ENCODE measurements at places on chromosomes 1 and 21.

- DNase-seq = no peak
These were observed 200.6 kb downstream of the DUSP10 start for GRCh38 chr1:221541296-221541695.

DNA sequence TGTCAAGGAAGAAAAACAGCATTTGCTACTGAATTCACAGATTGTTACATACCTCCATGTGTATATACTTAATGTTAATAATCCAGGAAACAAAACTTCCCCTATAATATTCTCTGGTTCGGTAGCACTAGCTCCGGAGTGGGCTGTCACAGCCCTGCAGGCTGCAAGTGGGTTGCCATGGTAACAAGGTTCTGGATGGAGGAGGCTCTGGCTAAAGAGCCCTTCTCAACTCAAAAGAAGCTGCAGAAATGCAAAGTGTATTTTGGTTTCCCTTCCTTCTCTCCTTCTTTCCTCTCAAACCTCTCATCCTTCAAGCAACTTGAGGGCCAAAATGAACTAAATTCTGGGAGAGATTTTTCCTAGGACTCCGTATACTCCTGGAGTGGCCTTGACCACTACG is 45.2 kb downstream of the ASTN1 start:
- DNase-seq = no peak

DNA sequence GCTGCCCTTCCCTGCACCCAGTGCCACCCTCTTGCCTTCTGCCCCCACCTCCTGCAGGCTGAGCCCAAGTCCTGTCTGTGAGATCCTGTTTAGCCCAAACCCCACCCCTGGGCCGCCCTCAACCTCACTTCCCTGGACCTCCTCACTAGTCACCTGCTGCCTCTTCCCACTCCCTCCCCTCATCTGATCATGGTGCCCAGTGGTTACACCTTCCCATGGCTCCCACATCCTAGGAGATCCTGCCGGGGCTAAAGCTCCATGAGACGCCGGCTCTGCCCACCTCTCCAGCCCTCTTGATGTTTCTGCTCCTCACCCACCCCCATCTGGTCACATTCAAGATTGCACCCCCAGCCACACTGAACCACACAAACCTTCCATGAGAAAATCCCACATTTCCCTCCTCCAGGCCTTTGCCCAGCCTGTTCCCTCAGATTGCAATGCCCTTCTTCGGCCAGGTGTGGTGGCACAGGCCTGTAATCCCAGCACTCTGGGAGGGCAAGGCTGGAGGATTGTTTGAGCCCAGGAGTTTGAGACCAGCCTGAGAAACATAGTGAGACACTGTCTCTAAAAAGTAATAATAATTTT is 17.0 kb downstream of the TTC39A start:
- DNase-seq = no peak

DNA sequence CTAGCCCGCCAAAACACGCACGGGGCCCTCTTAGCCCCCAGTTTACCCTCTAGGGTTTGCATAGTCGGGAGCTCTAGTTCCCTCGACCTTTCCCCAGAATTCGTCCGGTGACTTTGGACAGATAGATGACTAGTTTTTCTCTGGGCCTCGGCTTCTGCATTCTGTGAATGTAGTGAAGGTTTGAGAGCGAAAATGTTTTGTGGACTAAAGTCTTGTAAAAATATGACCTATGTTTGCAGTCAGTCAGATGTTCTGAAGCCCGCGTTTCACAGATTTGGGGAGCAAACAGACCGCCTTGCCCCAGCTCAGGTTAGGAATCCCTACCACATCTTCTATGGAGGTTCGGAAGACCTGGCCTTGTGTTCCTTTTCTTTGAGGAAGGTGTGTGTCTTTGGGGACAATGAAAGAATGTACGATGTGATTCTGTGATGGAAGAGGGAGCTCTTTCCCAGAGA is 401 bp downstream of the UQCRH start:
- no peak for DNase-seq

- DNase-seq = no peak
These were observed 512.2 kb downstream of the NEGR1 start for GRCh38 chr1:71770121-71770520.
